ENCODE measurements at places on chromosomes 5 and 9.

- no peak for DNase-seq
These were observed 145.9 kb downstream of the ROR2 start for GRCh38 chr9:91803970-91804752.

DNA sequence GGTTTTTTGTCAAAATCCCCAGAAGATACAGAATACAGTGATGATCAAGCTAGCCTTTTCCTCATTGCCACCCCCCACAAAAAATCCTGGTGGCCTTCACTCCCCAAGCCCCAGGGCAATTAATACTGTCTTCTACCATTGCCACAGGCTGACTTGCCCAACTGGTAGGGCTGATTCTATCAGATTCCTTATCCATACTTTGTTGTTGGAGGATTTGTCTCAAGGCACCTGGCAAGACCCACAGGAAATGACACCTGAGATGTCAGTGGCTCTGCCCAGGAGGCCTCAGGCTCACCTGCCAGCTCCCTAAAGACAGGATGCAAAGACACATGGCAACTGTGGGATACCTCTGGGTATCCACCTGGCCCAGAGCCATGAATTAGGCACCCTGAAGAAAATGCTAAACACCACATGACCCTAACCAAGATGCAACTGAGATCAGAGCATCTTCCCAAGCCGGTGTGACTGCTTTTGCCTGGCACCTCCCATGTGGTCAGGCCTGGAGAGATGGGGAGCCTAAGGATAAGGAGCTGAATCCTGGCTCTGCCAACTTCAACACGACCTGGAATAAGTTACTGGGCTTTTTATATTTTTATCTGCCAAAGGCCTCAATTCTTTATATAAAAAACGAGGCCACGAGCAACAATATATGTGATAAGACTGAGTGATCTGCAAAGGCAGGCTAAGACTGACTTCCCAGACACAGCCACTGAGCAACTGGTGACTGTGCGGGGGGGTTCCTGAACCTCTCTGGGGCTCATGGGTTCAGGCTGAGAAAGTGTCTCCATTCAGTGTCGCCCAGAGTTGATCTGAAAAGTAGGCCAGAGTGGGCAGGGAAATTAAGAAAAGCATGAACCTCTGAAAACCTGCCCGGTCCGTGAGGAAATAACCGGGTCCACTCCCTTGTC, 944 bp downstream of the ATOX1 start:
- no peak for DNase-seq

DNA sequence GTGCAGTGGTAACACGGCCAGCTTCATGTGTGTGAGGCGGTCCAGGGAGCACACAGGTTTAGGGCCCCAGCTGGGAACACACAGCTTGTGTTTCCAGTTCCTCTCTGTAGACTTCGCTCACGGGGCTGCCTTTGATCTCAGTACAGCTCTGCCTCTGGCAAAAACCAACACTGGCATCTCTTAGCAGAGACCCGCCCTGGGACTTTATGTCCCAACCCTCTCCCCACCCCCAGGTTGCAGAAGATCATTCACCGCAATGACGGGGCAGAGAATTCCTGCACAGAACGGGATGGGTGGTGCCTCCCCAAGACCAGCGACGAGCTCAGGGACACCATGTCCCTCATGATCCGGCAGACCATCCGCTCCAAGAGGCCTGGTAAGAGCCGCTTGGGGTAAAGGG, 5.2 kb upstream of the CEL start:
- no peak for DNase-seq

GRCh38 chr5:14850419-14851049, 21.0 kb downstream of the ANKH start:
- no peak for DNase-seq

DNA sequence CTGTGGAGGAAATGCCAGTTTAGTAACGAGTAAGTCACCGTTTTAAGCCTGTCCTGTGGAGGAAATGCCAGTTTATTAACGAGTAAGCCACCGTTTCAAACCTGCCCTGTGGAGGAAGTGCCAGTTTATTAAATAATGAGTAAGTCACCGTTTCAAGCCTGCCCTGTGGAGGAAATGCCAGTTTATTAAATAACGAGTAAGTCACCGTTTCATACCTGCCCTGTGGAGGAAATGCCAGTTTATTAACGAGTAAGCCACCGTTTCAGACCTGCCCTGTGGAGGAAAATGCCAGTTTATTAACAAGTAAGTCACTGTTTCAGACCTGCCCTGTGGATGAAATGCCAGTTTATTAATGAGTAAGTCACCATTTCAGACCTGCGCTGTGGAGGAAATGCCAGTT, 18.9 kb upstream of the PDCD6 start:
- no peak for DNase-seq

- DNase-seq = no peak
These were observed 163.4 kb downstream of the GHR start for GRCh38 chr5:42586625-42587024.

- no peak for DNase-seq
These were observed 10.3 kb downstream of the ITGA2 start for GRCh38 chr5:52999344-52999949.

DNA sequence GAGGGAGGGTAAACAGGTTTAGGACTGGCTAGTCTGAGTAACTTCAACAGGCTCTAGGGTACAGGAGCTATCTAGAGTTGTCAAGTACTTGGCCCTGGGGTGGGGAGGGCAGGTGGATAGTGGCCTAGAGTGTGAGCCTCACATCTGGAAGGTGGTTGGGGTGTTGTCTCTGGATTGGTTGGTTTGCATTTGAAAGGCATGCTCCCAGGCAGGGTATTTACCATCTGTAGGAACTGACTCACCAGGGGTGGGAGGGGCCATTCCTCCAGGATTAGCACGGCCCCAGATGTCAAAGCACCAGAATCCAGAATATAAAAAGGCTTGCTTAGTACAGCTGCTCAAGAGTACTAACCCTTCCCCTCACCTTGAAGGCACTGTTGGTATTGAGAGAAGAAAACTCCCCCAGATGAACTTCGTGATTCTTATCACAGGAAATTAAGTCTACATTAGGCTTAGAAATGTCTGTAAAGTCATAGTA, 193.3 kb downstream of the NTRK2 start:
- no peak for DNase-seq

DNA sequence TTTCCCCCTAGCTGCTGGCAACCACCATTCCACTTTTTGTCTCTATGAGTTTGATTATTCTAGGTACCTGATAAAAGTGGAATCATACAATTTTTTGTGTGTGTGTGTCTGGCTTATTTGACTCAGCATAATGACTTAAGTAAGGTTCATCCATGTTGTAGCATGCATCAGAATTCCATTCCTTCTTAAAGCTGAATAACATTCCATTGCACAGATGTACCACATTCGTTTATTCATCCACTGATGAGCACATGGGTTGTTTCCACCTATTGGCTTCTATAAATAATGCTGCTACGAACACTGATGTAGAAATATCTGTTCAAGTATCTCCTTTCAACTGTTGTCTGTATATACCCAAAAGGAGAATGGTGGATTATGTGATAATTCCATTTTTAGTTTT, 33.7 kb downstream of the AP3B1 start:
- DNase-seq = no peak

- DNase-seq = no peak
These were observed 234.3 kb upstream of the TMEM161B start for GRCh38 chr5:88503041-88503345.

DNA sequence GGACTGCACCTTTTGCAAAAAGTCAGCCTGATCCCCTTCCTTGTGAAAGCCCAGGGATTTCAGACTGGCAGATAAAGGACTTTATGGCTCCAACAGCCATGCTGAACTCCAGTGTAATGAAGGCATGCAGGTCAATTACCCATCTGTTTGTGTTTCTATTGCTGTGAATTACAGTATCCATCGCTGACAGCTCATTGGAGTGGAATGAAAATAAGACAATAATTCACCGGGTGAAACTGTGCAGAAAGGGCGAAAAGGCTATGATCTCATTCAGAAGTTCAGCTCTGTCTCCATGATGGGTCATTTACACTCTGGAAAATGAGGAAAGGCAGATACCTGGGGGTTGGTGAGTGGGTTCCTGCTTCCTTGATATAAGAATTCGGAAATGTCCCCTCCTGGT, 148.0 kb downstream of the BRINP1 start:
- no peak for DNase-seq

- DNase-seq = no peak
These were observed 92.4 kb downstream of the PRDM6 start for GRCh38 chr5:123181394-123181801.

GRCh38 chr9:126464694-126465441, 138.2 kb downstream of the MVB12B start:
- DNase-seq = no peak

- no peak for DNase-seq
These were observed 89.0 kb downstream of the ARSB start for GRCh38 chr5:78896132-78896531.

DNA sequence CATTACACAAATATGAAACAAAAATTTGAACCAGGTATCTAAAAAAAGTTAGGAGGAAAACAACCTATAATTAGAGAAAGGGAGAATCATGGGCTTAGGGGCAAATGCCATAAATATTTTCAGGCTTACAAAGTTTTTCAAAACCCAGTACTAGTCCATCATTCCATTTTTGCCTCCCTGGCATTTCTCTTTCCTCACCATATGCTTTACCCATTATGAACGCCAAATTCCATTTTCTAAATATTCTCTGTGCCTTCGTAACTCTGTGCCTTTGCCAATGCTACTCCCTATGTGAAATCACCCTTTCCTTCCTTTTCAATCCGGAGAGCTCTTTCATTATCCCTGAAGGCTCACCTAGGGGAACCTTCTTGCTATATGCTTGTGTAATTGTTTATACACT, 434.1 kb downstream of the ZSWIM6 start:
- no peak for DNase-seq

GRCh38 chr5:179192185-179192890, 132.2 kb downstream of the ZNF354C start:
- DNase-seq = no peak

DNA sequence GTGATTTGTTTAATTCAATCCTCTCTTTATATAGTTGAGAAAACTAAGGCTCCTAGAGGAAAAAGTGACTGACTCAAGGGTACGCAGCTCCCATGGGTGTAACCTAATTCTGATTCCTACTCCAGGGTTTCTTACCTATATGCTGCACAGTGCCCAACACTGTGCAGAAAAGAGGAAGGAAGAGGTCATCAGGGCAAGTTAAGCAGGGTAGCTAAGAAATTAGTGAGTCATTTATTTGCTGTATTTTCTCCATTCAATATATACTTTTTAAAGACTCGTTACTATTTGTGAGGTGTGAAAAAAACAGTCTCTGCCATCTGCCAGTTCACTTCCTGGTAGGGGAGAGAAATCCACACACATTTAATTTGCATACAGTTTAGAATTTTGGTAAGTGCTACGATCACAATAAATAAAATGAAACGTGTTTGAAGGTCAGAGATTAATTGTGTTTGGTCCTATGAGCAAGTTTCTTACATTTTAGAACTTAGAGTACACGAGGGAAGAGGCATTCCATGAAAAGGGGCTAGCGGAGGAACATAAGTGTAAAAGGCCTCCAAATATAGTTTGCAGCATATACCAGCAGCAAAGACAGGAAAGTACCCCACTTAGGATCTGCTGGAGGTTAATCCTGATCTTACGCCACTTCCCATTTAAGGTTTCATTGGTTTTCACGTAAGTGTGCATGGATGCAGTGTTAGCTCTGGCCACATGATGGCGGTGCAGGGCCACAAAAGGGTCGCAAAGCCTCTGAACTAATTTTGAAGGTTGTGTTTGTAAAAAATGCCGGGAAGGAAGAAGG, 59.9 kb upstream of the TLR4 start:
- DNase-seq = peak; percentile 15

DNA sequence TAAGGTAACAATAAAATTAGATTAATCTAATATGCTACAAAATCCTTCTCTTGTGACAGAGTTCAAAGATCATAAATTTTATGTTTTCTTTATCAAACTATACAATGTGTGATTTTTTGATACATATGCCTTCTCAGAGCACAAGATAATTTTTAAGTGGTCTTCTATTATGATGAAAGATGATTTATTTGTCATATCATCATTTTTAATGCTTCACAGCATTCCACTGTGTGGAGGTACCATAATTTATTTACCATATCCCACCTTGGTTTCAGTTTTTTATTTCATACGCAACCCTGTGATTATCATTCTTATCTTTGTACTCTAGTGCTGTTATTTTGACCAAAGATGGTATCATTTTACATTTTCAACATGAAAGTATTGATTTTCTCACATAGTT, 41.7 kb downstream of the POLK start:
- DNase-seq = no peak

- DNase-seq = no peak
These were observed 146.8 kb downstream of the GHR start for GRCh38 chr5:42569953-42570548.

- no peak for DNase-seq
These were observed 367.3 kb downstream of the TUSC1 start for GRCh38 chr9:25310961-25311360.

GRCh38 chr5:112923988-112924387, 2.0 kb upstream of the REEP5 start:
- no peak for DNase-seq

GRCh38 chr5:41420492-41421067, 89.8 kb downstream of the PLCXD3 start:
- DNase-seq = no peak

GRCh38 chr5:10581867-10582511, 18.1 kb downstream of the ANKRD33B start:
- DNase-seq = no peak

GRCh38 chr5:132601071-132601728, 44.4 kb downstream of the RAD50 start:
- DNase-seq = no peak

GRCh38 chr9:136190237-136190601, 14.7 kb downstream of the LHX3 start:
- no peak for DNase-seq

- no peak for DNase-seq
These were observed 128.1 kb upstream of the RPS23 start for GRCh38 chr5:82406205-82406773.

- DNase-seq = no peak
These were observed 30.9 kb upstream of the SLC46A2 start for GRCh38 chr9:112921549-112921948.

GRCh38 chr9:8338767-8339510, 539.4 kb upstream of the DMAC1 start:
- DNase-seq = no peak

- no peak for DNase-seq
These were observed 78.5 kb downstream of the C9orf152 start for GRCh38 chr9:110129425-110129824.

GRCh38 chr5:132662925-132663770, 5.2 kb downstream of the IL13 start:
- no peak for DNase-seq

DNA sequence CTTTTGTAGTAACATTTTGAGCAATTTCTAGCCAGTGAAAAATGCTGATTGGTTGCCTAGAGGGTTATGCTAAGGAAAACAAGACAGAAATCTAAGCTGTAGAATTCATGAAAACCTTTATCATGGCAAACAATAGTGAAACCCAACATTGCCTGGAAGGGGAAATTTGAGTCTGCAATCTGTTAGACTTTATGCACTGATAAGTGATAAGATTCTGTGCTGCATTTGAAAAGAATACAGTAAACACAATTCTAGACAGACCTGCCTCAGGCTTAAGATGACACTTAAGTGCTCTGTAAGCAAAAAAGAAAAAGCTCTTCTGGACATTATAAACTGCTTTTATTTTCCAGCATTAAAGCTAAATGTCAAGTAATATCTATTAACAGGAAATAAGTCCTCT, 519.3 kb downstream of the ISL1 start:
- no peak for DNase-seq

Measured in NK-92 treated with Interleukin-12 subunit alpha and Interleukin-12 subunit beta, amount 100 ng/mL, for 24 hours (cell line).